ENCODE measurements at places on chromosomes 3 and 15. TPM values are rescaled to one million over a fixed set of nuclear protein-coding genes. Genes with fewer than 3 reads are reported as not detected.

GRCh38 chr15:36178303-36178633 is 401.2 kb upstream of the CDIN1 start:
- H3K4me3 ChIP-seq: no peak overlapping the region
- H3K4me1 ChIP-seq: no peaks in the 10 kb centered on the region
- DNase-seq: no peak
- H3K27ac ChIP-seq: no peak overlapping the region
- H3K27me3 ChIP-seq: no peaks in the 10 kb centered on the region
- no peaks in the 10 kb centered on the region for H3K36me3 ChIP-seq

DNA sequence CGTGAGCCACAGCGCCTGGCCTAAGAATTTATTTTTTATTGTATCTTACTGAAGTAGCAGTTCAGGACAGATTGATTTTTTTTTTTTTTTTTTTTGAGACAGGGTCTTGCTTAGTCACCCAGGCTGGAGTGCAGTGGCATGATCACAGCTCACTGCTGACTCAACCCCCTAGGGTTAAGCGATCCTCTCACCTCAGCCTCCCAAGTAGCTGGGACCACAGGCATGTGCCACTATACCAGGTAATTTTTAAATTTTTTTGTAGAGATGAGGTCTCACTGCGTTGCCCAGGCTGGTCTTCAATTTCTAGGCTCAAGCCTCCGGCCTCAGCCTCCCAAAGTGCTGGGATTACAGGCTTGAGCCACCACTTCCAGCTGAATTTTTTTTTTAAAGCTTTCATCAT is 99.8 kb upstream of the HERC1 start:
- peak; percentile 49 for DNase-seq
- H3K36me3 ChIP-seq: no peaks in the 10 kb centered on the region
- no peak overlapping the region for H3K27ac ChIP-seq
- no peaks in the 10 kb centered on the region for H3K27me3 ChIP-seq

DNA sequence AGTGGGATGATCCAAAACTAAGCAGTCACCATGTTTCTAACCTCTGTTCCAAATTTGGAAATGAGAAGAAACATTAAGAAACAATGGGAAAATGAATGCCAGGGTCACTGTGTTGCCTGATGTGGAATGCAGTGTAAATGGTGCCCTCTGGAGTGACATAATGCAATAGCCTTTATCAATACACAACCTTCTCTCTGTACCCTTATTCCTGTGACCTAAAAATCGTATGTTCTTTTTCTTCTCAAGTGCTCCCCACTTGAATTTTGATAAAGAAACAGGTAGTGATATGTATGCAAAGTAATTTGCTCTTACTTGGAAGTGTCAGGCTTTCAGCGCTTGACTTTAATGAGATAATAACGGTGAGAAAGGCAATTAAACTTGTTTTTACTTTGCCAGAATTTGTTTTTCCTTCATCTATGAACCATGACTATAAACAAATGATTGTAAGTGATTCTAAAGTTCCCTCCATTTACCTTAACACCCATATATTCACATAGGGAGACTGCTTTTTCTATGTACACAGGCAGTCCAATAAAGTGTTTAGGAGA is 145.8 kb upstream of the THRB start:
- H3K4me3 ChIP-seq: no peak overlapping the region
- no peaks in the 10 kb centered on the region for H3K36me3 ChIP-seq
- DNase-seq: no peak
- H3K27me3 ChIP-seq: no peaks in the 10 kb centered on the region
- H3K27ac ChIP-seq: no peak overlapping the region

- H3K4me1 ChIP-seq: peaks cover 21% of the 10 kb centered on the region
- no peak overlapping the region for H3K4me3 ChIP-seq
- H3K27ac ChIP-seq: no peak overlapping the region
- no peak for DNase-seq
- H3K36me3 ChIP-seq: peaks cover 31% of the 10 kb centered on the region
Observed at GRCh38 chr3:195696632-195697278, 24.0 kb upstream of the MUC20 start.

DNA sequence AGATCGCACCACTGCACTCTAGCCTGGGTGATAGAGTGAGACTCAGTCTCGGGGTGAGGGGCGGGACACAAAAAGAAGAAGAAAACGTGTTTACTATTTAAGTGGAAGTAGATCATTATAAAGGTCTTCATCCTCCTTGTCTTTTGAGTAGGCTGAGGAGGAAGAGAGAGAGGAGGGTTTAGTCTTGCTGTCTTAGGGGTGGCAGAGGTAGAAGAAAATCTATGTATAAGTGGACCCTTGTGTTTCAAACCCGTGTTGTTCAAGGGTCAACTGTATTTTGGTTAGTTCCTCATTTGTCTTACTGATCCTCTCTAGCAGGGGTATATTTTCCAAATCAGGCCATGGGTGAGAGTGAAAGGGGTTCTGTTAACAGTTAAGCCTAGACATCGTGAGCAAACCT is 40.1 kb downstream of the TRIM71 start:
- no peak for DNase-seq
- H3K4me3 ChIP-seq: no peak overlapping the region
- H3K27me3 ChIP-seq: no peaks in the 10 kb centered on the region
- H3K4me1 ChIP-seq: no peaks in the 10 kb centered on the region

DNA sequence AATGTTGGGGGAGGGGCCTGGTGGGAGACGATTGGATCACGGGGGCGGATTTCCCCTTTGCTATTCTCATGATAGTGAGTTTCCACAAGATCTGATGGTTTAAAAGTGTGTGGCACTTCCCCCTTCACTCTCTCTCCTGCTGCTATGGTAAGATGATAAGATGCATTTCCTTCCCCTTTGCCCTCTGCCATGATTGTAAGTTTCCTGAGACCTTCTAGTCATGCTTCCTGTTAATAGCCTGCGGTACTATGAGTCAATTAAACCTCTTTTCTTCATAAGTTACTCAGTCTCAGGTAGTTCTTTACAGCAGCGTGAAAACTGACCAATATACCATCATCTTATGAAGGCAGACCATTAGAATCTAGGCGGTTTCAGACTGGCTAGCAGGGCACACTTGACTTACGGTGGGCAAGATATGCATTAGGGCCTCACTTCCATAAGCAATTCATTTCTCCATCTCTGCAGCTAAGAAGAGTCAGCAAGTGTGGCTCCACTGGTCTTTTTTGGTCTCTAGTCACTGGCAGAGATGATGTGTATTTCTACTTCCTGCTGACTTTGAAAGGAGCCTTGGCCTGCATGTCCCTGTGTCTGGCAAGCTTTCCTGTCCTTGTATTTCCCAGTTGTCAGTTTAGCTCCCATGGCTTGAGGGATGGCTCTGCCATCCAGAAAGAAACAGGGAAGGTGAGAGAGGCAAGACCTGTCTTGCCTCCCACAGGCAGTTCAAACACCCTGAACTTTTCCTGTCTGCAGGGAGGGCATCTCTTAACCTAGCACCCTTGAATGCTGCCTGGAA is 109.0 kb upstream of the ADAMTS9 start:
- no peaks in the 10 kb centered on the region for H3K36me3 ChIP-seq
- H3K4me1 ChIP-seq: no peaks in the 10 kb centered on the region
- H3K4me3 ChIP-seq: no peak overlapping the region
- no peak overlapping the region for H3K27ac ChIP-seq
- no peaks in the 10 kb centered on the region for H3K27me3 ChIP-seq
- DNase-seq: no peak

DNA sequence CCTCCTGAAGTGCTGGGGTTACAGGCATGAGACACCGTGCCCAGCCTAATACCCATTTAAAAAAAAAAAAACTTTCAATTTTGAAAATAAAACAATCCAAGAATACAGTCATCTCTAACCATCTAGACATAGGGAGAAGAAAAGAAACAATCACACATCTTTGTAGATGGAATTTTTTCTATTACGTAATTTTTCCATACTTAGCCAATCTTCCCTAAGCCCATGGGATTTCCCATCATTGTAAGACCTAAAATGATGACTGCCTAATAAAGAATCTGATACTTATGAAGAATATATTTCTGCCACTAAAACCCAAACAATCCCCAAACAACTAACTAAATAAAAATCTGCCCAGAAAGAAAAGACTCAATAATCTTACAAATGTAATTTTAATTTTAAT is 88.7 kb downstream of the CBLB start:
- peaks cover 63% of the 10 kb centered on the region for H3K4me1 ChIP-seq
- H3K36me3 ChIP-seq: peaks cover 56% of the 10 kb centered on the region
- H3K27ac ChIP-seq: peak overlapping the region; percentile 59

- no peak for DNase-seq
- no peaks in the 10 kb centered on the region for H3K36me3 ChIP-seq
- no peaks in the 10 kb centered on the region for H3K4me1 ChIP-seq
- H3K27me3 ChIP-seq: peaks cover 8% of the 10 kb centered on the region
Observed at GRCh38 chr3:98918586-98918985, 17.1 kb upstream of the DCBLD2 start.

GRCh38 chr15:81752974-81753373 is 292.8 kb downstream of the MEX3B start:
- H3K27ac ChIP-seq: no peak overlapping the region
- no peaks in the 10 kb centered on the region for H3K36me3 ChIP-seq
- no peak for DNase-seq
- no peaks in the 10 kb centered on the region for H3K4me1 ChIP-seq
- H3K27me3 ChIP-seq: peaks cover 7% of the 10 kb centered on the region

DNA sequence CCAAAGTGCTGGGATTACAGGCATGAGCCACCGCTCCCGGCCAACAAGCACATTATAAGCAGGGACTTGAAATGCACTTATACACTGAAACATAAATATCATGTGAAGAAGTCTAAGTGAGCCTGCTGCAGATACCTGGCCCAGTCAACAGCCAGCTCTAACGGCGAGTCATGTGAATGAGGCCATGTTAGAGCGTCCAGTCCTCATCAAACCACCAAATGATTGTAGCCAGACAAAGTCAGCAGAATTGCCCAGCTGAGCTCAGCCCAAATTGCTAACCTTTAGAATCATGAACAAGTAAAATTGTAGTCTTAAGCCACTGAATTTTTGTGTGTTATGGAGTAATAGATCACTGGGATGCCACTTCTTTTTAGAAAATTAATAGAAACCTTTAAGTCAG is 37.8 kb upstream of the UACA start:
- no peaks in the 10 kb centered on the region for H3K36me3 ChIP-seq
- no peak overlapping the region for H3K27ac ChIP-seq
- H3K27me3 ChIP-seq: peaks cover 4% of the 10 kb centered on the region
- no peaks in the 10 kb centered on the region for H3K4me1 ChIP-seq

DNA sequence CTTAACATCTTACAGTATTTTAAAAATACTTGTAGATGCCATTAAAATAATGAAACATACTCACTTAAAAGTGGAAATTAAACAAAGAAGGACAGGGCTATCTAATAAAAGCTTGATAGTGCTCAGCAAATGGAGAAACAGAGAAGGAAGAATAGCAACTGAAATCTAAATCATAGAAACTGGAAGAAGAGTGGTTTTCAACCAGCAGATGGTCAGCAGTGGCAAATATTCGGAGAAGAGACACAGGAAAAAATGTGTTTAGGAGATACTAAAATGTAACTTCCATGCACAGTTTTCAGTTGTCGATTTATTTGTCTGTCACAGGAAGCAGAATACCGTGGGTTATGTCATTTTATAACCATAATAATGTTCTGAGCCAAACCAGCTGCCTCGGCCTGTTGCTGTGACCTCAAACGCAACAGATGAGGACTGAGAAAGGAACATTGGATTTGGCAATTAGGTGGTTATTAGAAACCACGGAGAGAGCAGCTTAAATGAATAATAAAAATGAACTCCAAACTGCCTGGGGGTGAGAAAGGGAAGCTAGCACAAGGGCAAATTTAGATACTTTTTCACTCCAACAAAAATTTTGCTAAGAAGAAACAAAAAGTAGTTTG is 246.6 kb upstream of the KCNMB2 start:
- H3K36me3 ChIP-seq: no peaks in the 10 kb centered on the region
- H3K27ac ChIP-seq: no peak overlapping the region
- DNase-seq: no peak
- peaks cover 2% of the 10 kb centered on the region for H3K4me1 ChIP-seq
- peaks cover 3% of the 10 kb centered on the region for H3K27me3 ChIP-seq
- no peak overlapping the region for H3K4me3 ChIP-seq

GRCh38 chr15:100097342-100098127 is 244.2 kb downstream of the ADAMTS17 start:
- DNase-seq: no peak
- H3K4me1 ChIP-seq: no peaks in the 10 kb centered on the region
- no peaks in the 10 kb centered on the region for H3K27me3 ChIP-seq

The MTMR10 gene
- total RNA-seq: 13.2 TPM

The XCR1 gene
- total RNA-seq: not detected
